Osteoblast (primary cell): ENCODE measurements at places on chromosomes 16 and 17. TPM values are rescaled to one million over a fixed set of nuclear protein-coding genes. Genes with fewer than 3 reads are reported as not detected.

DNA sequence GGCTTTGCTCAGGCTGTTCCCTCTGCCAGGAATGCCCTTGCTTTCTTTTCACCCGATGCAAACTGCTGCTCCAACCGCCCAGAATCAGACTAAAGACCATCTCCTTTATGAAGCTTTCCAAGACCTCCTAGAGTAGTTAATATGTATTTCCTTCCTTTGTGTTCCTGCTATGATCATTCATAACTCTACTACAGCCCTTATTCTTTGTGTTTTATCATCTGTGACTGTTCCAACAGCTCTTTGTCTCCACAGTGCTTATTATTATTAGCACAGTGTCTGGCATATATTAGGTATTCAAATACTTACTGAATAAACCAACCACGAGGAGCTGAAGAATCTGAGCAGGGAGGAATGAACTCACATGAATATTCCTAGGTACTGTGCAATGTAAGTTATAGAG is 7.6 kb downstream of the PSME3IP1 start:
- peaks cover under 1% of the 10 kb centered on the region for H3K36me3 ChIP-seq
- H3K4me1 ChIP-seq = peaks cover 5% of the 10 kb centered on the region
- peak; percentile 69 for DNase-seq
- H3K27me3 ChIP-seq = no peaks in the 10 kb centered on the region

GRCh38 chr16:65728652-65729051 is 606.8 kb upstream of the CDH11 start:
- no peak overlapping the region for H3K4me3 ChIP-seq
- no peaks in the 10 kb centered on the region for H3K36me3 ChIP-seq
- H3K27me3 ChIP-seq = peaks cover 3% of the 10 kb centered on the region
- H3K4me1 ChIP-seq = peaks cover 14% of the 10 kb centered on the region

GRCh38 chr17:51610834-51611233 is 350.5 kb downstream of the UTP18 start:
- H3K36me3 ChIP-seq = no peaks in the 10 kb centered on the region
- DNase-seq = no peak
- H3K4me3 ChIP-seq = no peak overlapping the region
- H3K4me1 ChIP-seq = no peaks in the 10 kb centered on the region
- H3K27ac ChIP-seq = no peak overlapping the region

The GPR142 gene
- not detected in 2 replicates for total RNA-seq

GRCh38 chr17:38415250-38416194 is 12.7 kb upstream of the ARHGAP23 start:
- H3K4me1 ChIP-seq = peaks cover 9% of the 10 kb centered on the region
- no peaks in the 10 kb centered on the region for H3K36me3 ChIP-seq
- peak overlapping the region; percentile 65 for H3K4me3 ChIP-seq
- no peak overlapping the region for H3K27ac ChIP-seq
